HepG2 (cell line): ENCODE measurements at places on chromosomes 2 and 18. TPM values are rescaled to one million over a fixed set of nuclear protein-coding genes. Genes with fewer than 3 reads are reported as not detected.
A peak's percentile ranks its signal among the peaks of the same experiment; 100 is the strongest.

DNA sequence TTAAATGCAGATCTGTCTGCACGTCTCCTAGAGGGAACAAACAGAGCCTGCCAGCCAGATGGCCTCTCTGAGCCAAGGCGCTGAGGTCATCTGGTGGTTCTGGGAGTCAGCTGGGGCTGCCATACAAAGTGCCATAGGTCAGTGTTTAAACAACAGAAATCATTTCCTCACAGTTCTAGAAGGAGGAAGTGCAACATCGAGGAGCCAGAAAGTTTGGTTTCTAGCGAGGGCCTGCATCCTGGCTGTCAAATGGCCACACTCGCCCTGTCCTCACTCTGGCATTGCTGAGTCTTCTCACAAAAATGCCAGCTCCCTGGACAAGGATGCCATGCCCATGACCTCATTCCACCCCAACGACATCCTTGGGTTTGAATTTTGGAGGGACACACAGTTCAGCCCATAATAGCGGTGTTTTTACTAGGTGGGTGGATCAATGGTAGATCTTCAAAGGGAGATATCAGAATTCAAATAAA, 59.6 kb downstream of the MYT1L start:
- no peak for DNase-seq

GRCh38 chr2:39216346-39217191, 27.2 kb downstream of the CDKL4 start:
- DNase-seq: peak; percentile 78

DNA sequence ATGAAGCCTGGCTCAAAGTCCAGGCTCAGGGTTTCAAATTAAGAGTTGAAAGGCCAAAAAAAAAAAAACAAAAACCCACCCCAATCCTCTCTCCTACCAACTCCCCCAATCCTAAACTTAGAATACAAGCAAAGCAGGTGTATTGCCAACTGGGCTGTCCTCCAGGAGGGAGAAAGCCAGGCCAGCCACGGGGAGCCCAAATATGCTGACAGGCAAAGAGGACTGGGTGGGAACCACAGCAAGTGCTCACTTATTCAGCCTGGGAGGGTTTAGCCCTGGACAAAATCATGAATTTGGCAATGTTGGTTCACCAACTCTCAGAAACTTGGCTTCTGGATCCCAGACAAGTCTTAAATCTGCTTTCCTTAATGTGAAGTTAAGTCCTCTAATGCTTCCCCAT, 36.5 kb downstream of the GKN2 start:
- DNase-seq: no peak

The NR4A2 gene
- total RNA-seq: not detected in 2 replicates

DNA sequence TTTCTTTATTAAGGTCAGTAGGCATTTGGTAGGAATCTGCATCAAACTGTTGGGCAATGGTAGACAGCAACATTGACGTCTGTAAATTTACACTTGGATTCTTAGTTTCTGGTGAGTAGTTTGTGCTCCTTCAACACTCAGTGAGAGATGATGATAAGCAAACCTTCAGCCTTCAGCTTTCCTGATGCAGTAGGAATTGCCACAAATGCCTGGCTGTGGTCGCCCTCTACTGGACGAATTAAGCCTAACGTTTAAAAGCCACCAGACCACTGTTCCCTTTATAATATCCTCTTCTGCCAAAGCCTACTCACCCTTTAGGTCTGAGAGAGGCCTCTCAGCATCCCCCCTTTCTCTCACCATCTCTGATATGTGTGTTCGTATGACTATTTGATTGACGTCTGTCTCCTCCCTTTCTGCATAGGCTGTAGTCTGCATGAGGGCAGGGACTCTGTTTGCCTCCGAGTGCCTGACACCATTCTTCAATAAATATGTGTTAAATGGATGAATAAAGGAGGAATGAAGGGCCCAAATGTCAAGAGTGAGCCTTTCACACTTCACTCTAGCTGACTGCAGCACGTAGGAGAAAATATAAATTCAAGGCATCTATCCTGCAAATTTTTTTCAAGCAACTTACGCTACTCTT, 47.0 kb upstream of the PLEKHM3 start:
- DNase-seq: peak; percentile 63

DNA sequence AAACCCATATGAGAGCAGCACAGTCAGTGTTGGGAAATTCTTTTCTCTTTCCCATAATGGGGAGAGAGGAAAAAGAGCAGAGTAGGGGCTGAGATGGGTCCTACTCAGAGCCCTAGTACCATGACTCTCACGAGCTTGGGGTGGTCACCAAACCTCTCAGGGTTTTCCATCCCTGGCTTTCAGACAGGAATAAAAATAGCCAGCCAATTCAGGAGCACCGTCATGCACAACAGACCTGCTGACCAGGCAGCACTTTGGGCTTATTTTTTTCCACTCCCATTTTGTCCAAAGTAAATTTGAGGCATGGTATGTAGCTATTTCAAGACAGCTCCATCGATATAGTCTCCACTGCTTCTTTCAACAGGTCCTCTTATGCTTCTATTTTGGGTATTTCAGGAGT, 86.4 kb downstream of the TGFA start:
- DNase-seq: no peak

DNA sequence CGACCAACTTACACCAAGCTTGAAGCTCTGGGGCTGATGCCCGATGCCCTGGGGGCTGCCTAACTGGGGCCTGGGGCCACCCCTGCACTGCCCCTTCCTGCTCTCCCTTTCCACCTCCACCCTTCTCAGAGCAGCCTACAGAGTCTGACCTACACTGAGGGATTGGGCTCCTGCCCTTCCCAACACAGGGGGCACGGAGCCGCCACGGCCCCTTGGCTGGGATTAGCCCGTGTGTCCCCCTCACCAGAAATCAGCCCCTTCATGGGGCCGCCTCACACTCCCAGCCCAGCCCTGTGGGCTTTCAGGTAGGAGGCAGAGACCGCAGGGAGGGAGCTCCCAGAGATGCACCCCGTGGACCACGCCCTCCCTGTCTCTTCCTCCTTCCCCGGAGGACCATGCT, 198.0 kb downstream of the EIPR1 start:
- DNase-seq: no peak

GRCh38 chr2:201933792-201934237, 99.8 kb upstream of the FZD7 start:
- DNase-seq: no peak

DNA sequence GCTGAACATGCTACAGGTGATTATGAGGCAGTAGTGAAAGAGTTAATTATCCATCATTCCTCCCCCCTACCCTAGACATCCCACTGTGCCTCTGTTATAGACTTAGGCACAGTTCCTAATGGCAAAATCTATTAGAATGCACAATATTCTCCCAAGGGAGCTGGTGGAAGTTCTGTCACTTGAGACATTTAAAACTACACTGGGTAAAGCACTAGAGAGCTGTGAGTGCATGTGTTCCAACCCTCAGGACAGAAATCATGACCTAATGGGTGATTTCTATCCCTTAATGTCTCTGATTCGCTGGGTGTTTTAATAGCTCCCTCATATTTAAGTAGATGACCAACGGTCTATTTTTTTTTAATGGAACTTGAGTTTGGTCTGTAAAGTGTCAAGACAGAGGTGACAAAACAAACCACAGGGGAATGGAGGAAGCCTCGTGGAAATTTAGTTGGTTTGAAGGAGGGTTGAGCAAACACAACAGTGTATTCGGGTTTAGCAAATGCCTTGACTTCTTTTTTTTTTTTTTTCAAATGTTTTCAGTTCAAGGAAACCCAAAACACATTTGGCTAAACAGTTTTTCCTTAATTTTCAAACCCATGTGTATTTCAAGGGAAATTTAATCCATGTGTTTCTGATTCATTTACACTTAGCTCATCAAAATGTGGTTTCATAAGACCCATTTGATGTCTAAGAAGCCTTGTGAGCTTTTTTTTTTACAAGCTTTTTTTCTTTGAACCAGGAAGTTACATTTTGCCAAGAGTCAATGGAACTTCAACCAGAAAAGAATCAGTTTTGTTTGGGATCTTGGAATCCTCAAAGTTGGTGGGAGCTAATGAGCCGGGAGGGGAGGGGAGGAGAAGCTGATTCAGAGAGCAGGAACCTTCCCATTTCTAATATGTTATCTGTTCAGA, 665.1 kb upstream of the ZEB2 start:
- DNase-seq: no peak

The MROH2A gene
- 0.04 TPM in 1 of 2 replicates, not detected in the other for total RNA-seq

DNA sequence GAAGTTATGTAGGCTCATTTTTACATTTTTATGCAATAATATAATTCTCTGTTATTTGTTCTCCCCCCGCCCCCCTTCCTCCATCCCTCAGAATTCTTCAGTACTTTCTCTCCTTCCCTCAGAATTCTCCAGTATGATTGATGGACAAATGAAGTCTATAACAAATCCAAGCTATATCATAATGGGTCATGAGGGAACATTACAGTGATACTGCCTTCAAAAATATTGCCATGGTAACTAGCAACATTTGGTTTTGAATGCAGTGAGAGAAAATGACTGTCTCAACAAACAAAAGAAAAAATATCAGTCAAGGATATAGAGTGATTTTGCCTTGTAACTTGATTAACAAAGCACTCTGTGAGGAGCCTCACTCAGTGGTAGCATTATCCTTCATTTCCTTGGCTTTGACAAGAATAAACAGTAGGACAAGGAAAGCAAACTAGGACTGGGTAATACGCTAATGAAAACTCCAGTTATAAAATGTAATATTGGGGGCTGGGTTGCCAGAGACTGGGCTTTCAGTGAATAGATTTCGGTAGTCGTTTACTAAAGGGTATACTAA, 392.9 kb upstream of the CRIM1 start:
- no peak for DNase-seq

DNA sequence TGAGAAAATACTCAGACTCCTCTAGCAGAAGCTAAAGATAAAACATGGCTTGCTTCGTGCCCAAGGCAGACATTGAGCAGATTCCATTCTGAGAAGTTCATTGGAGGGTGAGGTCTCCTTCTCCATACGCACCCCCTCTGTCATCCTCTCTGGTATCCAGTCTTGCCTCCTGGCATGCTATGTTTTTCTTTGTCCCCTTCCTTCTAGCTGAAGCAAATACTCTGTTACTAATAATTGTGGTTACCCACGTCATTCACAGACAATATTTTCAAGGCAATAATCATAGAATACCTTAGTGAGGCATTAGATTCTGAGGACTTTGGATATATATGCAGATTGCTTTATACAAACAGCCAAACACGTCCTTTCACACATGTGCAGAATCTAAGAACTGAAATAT, 66.2 kb upstream of the KLF7 start:
- no peak for DNase-seq

DNA sequence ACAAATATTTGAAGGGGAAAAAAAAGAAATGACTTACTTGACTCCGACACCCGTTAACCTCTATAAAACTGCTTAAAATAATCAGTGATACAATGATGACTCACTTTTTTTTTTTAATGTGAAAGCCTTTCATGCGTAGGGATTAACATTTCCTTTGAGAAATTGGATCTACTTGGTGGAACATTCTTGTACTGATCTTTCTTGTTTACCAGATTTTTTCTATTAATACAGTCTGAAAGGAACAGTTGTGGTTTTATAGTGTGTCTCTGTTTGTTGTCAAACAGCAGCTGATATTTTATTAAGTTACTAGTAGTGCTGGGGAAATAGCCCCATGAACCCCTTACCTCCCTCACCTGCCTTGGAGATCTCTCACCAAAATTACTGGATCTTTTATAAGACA, 40.2 kb upstream of the NEB start:
- DNase-seq: no peak

DNA sequence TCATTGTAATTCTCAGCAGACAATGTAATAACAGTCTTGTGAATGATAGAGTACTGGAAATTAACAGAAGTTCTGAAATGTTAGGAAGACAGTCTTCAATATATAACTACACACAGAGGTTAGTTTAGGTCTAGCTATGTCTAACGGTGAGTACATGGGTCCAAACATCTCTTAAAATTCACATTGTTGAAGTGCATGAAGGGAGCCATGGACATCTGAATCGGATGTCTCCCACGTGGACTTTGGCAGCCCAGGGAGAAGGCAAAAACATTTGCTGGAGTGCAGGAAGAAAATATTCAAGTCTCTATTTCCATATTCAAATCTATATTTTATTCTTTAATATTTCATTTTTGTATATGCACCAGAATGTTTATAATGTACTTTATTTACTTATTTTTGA, 34.8 kb downstream of the CACNB4 start:
- no peak for DNase-seq

The TUBB8B gene
- total RNA-seq: 0.71 and 0.98 TPM in 2 replicates
